ENCODE measurements at places on chromosomes 5 and 9.

GRCh38 chr5:134493461-134494055 lies 31.9 kb upstream of the JADE2 start:
- no peak for DNase-seq

- no peak for DNase-seq
Observed at GRCh38 chr5:4480528-4481349, 659.4 kb upstream of the ADAMTS16 start.

- no peak for DNase-seq
Observed at GRCh38 chr5:6572086-6572824, 60.6 kb downstream of the NSUN2 start.

- no peak for DNase-seq
Observed at GRCh38 chr5:136484808-136485325, 119.5 kb upstream of the TRPC7 start.

GRCh38 chr5:180209137-180209581 lies at the start of gene RASGEF1C:
RASGEF1C (minus strand) TSS chr5:180209211; CDS start chr5:180138052, 71,159 bp downstream.
- DNase-seq = peak; percentile 40

DNA sequence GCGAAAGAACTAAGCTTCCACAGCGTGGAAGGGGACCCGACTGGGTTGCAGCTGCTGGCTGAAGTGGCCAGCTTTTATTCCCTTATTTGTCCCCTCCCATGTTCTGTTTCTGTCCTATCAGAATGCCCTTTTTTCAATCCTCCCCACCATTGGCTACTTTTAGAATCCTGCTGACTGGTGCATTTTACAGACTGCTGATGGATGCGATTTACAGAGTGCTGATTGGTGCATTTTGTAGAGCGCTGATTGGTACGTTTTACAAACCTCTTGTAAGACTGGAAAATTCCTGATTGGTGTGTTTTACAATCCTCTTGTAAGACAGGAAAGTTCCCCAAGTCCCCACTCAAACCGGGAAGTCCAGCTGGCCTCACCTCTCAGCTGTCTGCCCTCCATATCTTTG lies 50.7 kb downstream of the KLF9 start:
- DNase-seq = no peak

- DNase-seq = no peak
Observed at GRCh38 chr9:89524963-89525362, 27.1 kb upstream of the SEMA4D start.

DNA sequence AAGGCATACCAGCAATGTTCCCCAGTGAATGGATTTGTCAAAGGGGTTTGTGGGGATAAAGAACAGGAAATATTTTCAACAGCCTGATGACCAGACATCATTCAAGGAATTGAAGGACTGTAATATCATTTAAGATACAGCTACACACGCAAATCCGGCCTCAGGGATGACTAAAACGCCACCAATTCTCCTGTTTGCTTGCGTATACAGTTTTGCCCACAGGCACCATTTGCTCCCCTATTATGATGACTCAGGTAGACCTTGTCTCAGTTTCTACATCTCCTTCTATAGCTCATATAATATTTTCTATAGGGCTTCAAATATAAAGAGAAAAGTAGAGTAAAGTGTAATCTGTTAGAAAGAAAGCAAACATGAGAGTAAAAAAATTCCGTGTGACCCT lies 29.7 kb upstream of the ITGA1 start:
- no peak for DNase-seq

DNA sequence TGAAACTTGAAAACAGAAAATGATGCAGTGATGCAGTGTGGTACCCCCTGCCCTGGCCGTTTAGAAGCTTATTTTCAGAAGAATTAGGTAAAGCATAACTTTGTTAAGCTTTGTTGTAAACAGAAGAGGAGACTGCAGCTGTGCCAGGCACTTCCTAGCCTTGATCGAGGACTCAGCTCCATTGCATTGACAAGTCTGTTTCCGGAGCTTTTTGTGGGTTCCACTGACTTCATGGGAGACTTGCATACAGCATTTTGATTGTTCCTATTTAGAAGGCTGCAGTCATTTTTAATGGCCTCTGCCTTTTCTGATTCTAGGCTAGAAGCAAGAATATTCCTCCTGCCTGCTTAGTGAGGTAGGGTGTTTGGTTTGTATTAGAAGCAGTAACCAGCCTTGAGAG lies 12.3 kb downstream of the MVB12B start:
- no peak for DNase-seq

- peak; percentile 93 for DNase-seq
Observed at GRCh38 chr5:33241802-33242201, 199.0 kb upstream of the TARS1 start.

GRCh38 chr5:149466457-149466972 lies 84.7 kb downstream of the CSNK1A1 start:
- DNase-seq = no peak

GRCh38 chr9:127912882-127913281 lies 4.0 kb downstream of the ST6GALNAC4 start:
- DNase-seq = no peak

DNA sequence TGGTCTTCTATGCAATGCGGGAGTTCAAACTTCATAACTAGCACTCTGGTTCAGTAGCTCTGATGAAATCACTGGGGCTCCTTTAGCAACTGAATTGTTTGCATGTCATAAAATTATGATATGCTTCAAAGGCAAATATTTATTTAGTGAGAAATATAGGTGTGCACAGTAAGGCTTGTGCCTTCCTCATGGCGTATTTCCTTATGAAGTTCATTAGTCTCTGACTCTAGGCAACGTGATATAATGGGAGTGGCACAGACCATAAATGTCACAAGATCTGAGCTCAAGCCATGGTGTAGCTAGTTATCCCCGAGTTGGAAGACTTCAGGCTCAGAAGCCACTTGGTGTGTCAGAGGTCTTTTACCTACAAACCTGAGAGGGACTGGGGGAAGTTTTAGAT lies 35.5 kb downstream of the PIP5K1B start:
- no peak for DNase-seq
